Renal cortical epithelial cell (primary cell): ENCODE measurements at places on chromosomes 12 and 14.

DNA sequence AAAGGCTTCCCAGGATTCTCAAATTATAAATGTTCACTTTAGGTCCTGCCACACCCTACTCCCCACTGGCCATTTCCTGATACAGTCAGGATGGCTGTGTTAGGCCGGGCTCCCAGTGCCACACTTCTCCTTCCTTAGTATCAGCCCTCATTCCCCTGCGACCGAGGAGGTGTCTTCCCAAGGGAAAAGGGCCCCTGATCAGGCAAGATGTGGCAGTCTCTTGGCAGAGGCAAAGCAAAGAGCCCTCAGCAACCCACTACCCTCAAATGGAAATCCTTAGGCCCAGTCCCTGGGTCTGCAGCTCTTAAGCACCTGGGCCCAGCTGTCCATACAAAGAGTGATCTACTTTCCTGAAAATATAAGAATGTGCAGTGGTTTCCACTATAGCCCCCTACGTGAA is 96.5 kb upstream of the VASH1 start:
- no peak for DNase-seq

GRCh38 chr12:94309373-94309772 is 150.3 kb downstream of the CEP83 start:
- DNase-seq: no peak

- DNase-seq: peak; percentile 42
Observed at GRCh38 chr14:75277815-75278421, 710 bp upstream of the FOS start.

DNA sequence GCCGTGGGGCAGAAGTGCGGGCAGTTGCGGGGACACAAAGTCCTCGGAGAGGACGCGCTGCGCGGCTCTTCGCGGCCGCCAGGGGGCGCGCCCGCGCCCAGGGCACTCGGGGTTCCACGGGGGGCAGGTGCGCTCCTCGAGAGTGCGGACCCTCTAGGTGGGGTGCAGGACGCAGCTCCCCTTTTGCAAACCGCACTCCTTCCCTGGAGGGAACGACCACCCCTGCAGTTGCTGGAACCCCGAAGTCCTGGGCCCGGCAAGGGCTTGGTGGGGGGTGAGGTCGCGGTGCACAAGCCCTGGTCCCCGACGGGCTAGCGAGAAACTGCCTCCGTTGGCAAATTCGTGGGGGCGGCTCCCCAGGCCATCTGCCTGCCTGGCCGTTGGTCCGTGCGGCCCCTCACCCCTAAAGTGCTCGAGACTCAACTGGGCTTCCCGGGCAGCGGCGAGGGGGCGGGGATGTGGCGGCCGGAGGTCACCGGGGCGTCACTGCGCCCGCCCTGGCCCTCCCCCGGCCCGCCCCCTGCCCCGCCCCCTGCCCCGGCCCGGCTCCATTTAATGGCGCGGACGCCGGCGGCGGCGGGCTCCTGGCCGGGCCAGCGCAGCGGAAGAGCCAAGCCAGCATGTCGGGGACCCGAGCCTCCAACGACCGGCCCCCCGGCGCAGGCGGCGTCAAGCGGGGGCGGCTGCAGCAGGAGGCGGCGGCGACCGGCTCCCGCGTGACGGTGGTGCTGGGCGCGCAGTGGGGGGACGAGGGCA is at the start of gene ADSS1:
Gene ADSS1, plus strand, starts transcription at position 579 of the 756 bp plus-strand sequence. Its CDS starts 42 bp downstream, at position 621.
- no peak for DNase-seq

- DNase-seq: no peak
Observed at GRCh38 chr12:69684466-69684865, 14.6 kb downstream of the BEST3 start.

DNA sequence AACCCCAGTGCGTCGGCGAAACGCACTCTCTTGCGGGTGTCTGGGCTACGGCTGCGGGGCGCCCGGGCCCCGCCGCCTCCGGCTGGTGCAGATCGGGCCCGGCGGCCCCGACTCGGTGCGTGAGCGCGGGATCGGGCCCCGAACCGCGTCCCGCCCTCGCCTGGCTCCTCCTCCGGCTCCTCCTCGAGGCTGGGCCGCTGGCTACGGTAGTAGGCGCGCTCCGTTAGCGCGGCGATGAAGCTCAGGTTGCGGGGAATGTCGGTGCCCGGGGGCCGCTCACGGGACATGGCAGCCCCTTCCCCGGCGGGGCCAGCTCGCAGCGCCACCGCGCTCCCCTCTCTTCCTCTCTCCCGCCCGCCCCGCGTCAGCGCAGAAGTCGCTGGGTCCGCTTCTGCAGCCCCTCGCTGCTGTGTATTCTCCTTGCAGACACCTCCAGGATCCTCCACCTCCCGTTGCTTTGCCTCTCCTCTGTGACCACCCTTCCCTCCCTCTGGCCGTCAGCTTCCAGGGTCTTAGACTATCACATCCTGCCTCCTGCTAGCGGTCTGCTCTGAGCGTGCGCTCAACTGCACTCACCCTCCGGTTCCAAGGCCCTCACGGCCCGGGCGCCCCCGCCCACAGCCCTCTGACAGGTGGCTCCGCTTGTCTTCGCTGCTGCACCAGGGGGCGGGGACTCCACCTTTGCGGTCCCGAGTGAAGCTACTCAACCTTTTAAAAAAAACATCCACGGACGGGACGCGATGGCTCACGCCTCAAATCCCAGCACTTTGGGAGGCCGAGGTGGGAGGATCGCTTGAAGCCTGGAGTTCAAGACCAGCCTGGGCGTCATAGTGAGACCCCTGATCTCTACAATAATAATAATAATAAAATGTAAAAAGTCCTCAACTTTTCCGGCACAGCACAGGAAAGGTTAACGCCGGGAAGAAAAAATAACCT is at the start of gene PPP1R3E:
Gene PPP1R3E, minus strand, starts transcription at position 570 of the 936 bp plus-strand sequence. Its CDS starts 283 bp downstream, at position 287.
- DNase-seq: peak; percentile 28

GRCh38 chr12:3718100-3718499 is 34.8 kb downstream of the CRACR2A start:
- DNase-seq: no peak

DNA sequence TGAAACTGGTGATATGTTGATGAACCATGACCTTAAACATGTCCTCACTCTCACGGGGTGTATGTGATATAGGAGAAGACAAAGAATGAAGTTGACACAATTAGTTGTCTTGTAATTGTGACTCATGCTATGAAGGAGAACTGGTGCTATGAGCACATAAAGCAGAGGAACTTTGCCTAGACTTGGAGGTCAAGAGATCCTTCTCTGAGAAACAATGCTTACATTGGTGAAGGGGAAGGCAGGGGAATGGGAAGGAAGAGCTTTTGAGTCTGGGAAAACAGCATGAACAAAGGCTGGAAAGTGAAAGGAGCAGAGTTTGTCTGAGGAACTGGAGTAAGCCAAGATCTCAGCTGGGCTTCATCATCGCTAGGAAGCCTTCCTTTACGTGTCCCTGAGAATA is 83.2 kb downstream of the MYRFL start:
- peak; percentile 7 for DNase-seq

GRCh38 chr12:54009171-54010052 is 627 bp downstream of the HOXC8 start:
- DNase-seq: no peak

DNA sequence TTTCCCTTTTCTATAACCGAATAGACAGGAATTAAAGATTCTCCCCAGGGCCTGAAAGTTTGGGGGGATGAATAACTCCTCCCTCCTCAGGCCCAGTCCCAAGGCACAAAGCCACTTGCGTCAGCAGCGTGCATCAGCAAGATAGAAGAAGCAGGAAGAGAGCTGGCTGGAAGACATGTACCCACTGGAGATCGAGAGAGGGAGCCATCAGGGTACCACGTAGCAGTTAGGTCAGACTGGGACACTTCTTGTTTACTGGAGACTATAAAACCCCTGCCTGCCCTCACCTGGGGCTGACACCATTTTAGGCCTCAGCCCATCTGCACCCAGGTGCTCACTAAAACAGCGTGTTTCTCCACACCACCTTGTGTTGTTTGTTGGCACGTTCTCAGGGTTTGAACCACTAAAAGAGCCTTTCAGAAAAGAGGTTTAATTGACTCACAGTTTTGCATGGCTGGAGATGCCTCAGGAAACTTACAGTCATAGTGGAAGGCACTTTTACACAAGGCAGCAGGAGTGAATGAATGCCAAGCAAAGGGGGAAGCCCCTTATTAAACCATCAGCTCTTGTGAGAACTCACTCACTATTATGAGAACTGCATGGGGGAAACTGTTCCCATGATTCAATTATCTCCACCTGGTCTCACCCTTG is 93.2 kb downstream of the TMTC3 start:
- DNase-seq: no peak

GRCh38 chr14:60807971-60808370 is 73.4 kb downstream of the MNAT1 start:
- DNase-seq: peak; percentile 4

GRCh38 chr12:120814203-120814902 is 88.7 kb downstream of the ACADS start:
- no peak for DNase-seq

- no peak for DNase-seq
Observed at GRCh38 chr14:79805636-79806035, 405.7 kb downstream of the DIO2 start.

- DNase-seq: no peak
Observed at GRCh38 chr12:53601296-53601847, 24.8 kb downstream of the ATF7 start.

DNA sequence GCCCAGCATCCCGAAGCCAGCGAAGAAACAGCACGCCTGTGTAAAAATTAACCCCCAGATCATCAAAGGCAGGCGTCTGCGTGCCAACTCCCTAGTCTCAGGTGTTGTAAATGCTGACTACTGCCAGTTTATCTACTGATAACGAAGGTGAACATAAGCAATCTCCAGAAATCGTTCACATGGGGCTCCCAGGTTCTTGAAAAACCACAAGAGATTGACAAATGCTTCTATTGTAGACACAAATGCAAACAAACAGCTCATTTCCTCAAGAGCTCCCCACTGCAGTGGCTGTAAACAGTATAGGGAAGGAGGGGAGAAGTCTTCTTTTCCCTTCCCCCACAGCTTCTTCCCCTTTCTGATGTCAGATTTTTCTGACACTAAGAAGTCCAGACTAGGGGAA is 5.3 kb upstream of the PLEKHG3 start:
- DNase-seq: peak; percentile 67

DNA sequence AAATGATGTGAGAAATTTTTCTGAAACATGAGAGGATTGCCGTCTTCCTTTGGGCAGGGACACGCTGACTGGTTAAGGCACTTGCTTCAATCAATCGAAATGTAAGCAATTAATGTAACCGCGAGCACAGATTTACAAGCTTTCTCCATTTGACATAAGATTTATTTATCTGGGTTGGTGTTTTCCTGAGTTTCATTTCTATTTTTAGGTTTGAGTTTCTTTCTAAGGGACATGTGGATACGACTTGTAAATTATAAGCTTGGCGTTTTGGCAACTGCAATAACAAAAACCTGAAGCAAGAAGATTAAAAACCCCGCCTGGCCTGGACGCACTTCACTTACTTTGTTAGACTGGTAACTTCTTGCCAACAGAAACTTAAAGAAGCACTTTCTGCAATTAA is 20.3 kb upstream of the SINHCAF start:
- peak; percentile 50 for DNase-seq
